Mammary epithelial cell (primary cell): ENCODE measurements at places on chromosomes 12 and 14. TPM values are rescaled to one million over a fixed set of nuclear protein-coding genes. Genes with fewer than 3 reads are reported as not detected.

DNA sequence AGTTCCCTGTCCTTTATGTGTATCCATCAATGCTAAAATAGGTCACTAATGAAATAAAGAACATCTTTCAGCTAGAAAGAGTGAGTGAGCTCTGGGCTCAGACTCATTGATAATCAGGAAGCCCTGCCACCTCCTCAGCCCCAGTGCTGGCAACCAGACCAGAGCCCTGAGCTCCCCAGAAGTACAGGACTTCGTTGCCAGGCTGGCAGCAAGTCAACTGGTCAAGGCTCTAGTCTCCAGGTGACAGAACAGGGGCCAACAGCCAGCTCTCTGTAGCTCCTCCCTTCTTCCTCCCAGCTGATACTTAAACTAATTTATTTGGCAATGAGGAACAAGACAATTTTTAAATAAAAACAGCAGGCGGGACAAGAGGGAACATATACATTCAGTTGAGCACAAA is 145.3 kb downstream of the EGLN3 start:
- DNase-seq = no peak

GRCh38 chr12:68900241-68900640 is 32.7 kb downstream of the CPM start:
- DNase-seq = no peak

GZMH gene
- total RNA-seq = not detected

RFX4 gene
- total RNA-seq = not detected in 2 replicates

GRCh38 chr12:7403466-7403865 is 40.5 kb downstream of the CD163L1 start:
- no peak for DNase-seq

GRCh38 chr12:76942267-76942666 is 63.4 kb upstream of the CSRP2 start:
- peak; percentile 17 for DNase-seq

MAP1LC3B2 gene
- total RNA-seq = 2.9 and 8.0 TPM in 2 replicates

DNA sequence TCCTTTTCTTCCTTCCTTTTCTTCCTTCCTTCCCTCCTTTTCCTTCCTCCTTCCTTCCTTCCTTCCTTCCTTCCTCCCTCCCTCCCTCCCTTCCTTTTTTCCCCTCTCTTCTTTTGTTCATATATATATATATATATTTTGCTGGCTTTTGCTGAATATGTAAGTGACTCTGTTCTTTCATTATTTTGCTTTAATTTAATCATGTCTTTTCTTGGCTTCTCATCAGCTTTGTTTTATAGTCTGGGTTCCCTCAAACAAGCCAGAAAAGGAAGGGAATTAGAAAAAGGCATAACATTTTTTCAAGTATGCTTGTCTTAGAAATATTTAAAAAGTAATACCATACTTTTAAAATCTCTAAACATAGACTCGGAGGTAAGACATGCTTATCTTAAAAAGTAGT is 219.9 kb upstream of the ATXN7L3B start:
- no peak for DNase-seq

DNA sequence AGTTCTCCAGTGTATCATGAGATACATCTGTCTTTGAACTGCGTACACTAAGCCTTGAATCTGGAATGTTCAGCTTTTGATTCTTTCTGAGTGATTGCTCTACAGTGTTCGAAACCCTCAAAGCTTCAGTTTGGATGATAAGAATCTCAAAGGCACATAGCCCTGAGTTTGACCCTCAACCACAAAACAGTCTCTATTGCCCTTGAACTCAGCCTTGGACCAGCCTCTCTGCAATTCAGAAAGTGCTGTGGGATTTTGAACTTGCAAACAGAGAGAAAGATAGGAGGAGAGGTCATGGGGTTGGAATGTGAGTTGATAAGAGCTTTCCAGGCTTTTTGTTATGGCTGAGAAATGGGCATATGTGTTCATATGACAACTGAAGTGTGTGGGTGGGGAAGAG is 100.3 kb downstream of the MYRFL start:
- no peak for DNase-seq

DNA sequence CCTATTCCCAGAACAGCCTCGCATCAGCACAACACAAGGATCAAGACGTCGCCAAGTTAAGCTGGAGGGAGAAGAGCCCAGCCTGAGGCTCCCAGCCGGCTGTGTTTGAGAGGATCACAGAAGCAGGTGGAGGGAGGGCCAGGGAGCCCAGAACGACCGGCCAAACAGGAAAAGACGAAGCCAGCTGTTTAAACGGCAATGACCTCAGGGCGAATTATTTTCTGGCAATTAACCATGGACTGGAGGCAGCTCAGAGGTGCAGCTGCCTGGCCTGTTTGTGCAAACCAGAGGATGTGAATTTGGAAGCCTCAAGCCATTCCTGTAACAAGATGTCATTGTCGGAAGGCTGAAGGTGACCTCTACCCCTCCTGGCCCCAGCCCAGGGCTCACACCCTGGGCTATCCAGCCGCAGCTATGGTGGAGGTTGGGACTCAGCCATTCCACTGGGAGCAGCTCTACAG is 175.8 kb upstream of the PRMT8 start:
- peak; percentile 71 for DNase-seq

- DNase-seq = peak; percentile 78
These were observed 340.3 kb upstream of the RGS6 start for GRCh38 chr14:71591929-71592328.

DNA sequence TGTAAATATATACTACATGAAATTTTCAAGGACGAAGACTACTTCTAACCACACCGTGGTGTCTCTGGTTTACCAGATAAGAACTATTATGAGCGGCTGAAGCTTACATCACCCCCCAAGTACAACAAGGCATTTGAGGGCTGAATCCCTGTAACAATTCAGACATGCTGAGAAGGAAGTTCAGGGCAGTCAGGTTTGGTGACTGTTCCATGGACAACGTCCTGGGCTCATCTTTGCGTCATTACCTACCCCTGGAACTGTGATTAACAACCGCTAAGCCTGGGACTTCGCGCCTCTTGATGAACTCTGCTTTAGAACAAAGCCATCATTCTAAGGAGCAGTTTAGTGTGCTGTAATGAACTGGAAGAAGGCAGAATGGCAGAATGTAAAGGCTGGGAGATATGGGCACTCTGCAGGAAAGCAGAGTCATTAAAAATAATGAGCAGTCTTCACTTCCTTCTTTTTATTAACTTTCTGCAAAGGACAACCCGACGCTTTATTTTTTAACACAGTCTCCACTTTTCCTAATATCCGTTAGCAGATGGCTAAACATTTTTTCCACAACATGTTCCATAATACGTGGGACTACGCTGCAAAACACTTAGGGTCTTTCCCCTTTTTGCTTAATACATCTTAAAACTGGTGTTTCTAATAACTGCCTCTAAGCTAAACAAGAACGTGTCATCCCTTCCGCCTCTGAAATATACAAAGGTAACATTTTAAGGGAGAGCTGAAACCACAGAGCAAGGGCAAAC is 263.2 kb downstream of the ADAMTS20 start:
- DNase-seq = no peak

GRCh38 chr14:94412671-94413638 is 24.6 kb upstream of the SERPINA1 start:
- peak; percentile 51 for DNase-seq

DNA sequence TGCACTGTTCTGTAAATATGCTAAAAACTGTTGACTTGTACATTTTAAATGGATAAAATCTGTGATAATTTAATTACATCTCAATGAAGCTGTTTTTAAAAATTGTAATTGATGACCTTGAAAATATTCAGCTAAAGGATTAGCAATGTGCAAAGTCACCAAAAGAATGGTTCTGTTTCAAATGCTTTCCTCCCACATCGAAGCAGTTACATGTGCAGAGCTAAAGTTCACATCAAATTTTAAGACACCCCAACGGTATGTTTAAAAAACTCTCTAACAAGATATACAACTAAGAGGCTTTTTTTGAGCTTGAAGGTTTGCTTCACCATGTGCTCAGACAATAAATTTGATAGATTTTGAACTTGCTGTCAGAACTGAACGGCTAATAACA is 114.6 kb upstream of the KRAS start:
- no peak for DNase-seq

- DNase-seq = peak; percentile 99
These were observed 149.4 kb upstream of the PLEKHG7 start for GRCh38 chr12:92553389-92553788.

LGALS3 gene
- 138 and 152 TPM in 2 replicates for total RNA-seq

DNA sequence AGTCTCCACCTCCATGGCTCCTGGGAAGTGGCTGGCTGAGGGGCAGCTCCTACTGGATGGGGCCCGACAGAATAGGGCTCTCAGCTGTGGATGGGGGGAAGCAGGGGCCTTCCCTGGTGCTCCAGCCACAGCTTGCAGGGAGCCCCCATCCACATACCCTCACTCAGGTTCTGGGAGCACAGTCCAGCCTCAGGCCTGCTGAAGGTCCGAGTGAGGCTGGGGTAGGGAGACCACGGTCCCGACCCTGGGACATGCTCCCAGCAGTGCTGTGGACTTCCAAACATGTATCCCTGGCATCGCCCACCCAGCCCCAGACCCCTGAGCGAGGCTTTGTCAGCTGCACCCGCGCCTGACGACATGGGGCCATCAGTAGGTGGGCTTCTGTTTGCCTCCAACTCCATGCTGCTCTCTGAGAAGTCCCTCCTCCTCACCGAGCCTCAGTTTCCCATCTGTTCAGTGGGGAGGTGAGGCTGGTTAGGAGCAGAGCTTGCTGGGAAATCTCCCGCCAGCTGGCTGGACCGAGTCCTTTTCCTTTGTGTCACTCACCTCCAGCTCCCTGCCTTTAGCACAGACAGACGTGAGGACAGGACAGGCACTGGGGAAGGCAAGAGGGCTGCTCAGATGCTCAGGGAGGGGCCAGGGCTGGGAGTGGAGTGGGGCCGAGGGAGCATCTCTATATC is 9.1 kb upstream of the ATG101 start:
- DNase-seq = no peak

DNA sequence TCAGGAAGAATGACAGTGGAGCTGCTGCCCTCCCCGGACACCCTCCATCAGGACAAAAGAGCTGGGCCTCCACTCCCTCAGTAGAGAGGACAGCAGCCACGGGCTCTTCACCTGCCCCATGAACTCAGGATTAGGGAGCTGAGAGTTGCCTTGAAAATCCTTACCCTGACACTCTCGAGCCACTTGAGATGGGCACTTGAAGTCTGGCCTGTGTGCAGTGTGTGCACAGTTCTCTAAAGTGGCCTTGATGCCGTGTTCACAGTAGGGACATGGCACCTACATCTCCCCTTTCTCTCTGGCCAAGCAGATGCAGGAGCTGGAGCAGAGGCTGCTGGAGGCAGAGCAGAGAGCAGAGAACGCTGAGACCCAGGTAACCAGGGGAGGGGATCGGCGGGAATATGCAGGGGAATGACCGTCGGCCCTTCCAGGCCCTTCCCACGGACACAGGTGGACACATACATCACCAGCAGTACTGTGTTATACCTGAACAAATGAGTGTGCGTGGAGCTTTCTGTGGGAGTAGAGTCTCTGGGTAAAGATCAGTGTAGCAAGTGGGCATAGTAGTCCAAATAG is 22.5 kb downstream of the PLEKHH1 start:
- no peak for DNase-seq

- DNase-seq = no peak
These were observed 81.6 kb downstream of the RGS6 start for GRCh38 chr14:72013721-72014345.

NEUROD4 gene
- not detected for total RNA-seq
